Lower leg skin (tissue), 4 donors: ENCODE measurements at places on chromosomes 7 and 10.
A peak's percentile ranks its signal among the peaks of the same experiment; 100 is the strongest.

- DNase-seq, result peak; percentile 76
Measured at GRCh38 chr10:127874671-127875448, 17.9 kb downstream of the CLRN3 start.

DNA sequence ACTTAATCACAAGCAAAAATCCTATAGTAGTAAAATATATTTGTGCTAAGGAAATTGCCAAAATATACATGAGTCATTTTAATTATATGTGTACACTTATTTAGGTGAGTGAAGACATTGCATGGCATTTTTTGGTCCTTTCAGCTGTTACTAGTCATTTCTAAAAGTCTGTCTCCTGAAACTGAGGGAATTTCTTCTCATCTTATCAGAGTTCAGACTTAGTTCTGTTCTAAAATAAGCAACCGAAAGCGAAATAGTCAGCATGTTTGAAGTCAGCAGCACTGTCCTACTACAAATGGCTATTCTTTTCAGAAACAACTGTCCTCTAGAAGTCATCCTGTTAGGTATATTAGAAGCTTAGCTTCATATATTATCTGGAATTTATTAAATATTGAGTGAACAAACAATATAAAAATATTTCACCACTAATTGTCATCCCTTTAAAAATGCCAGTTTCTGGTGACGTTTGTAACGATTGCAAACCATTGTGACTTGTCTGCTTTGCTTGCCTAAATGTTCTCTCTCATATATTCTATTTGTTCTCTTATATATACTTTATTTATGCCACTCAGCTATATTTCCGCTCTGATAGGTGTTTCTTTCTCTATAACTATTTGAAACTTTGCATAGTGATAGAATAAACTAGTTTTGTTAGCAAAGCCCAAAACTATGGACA, 227.4 kb upstream of the KAT6B start:
- DNase-seq, result no peak

- no peak for DNase-seq
Measured at GRCh38 chr7:100407285-100408180, 21.0 kb downstream of the ZCWPW1 start.

DNA sequence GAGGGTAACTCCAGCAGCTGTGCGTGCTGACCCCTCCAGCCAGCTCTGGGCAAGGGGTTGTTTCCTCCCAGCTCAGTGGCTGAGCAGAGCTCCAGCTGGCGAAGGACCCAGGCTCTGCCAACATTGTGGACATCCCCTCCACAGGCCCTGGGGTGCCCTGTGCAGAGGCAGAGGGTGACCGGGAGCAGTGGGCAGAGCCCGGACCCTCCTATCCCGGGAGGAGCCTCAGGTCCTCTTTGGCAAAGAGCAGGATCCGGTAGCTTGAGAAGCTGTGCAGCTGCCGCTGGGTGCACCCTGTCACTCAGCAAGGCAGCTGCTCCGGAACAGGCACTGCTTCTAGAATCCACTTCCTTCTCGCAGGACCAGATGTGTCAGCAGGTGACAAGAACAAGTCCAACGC, 175.9 kb downstream of the EBF3 start:
- DNase-seq, result no peak

DNA sequence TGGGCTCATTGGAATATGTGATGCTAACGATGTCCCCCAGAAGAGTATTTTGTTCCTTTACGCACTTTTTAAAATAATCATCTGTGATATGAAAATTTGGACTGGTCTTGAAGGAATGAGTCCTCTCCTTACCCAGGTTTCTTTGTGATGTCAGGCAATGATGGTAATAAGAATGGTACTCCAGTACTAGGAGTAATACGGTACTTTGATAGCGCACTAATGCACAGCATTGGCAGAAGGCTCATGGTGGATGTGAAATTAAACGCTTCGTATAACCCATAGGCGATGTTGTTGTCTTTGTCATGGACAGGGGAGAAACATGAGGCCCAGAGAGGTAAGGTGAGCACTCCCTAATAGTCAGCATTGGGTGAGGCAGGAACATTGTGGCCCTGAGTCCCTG, 125.4 kb downstream of the DPP6 start:
- no peak for DNase-seq

- no peak for DNase-seq
Measured at GRCh38 chr7:106313966-106314365, 29.2 kb upstream of the NAMPT start.

DNA sequence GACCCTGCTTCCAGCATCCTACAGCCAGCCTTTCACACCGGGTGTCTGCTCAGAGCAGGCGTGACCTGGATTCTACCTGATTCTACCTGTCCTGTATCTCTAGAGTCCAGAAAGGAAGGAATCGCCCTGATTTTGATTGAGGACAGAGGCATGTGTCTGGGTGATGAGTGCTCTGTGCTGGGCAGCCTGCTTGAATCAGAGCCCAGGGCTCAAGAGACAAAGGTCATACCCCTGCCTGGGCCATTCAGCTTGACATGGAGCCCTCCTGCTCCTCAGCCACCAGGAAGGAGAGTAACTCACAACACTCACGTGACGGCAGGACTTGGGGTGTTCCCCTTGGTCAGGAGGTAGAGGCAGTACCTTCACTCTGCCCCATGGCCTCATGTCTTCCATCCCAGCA, 11.2 kb downstream of the GAD2 start:
- DNase-seq, result no peak

DNA sequence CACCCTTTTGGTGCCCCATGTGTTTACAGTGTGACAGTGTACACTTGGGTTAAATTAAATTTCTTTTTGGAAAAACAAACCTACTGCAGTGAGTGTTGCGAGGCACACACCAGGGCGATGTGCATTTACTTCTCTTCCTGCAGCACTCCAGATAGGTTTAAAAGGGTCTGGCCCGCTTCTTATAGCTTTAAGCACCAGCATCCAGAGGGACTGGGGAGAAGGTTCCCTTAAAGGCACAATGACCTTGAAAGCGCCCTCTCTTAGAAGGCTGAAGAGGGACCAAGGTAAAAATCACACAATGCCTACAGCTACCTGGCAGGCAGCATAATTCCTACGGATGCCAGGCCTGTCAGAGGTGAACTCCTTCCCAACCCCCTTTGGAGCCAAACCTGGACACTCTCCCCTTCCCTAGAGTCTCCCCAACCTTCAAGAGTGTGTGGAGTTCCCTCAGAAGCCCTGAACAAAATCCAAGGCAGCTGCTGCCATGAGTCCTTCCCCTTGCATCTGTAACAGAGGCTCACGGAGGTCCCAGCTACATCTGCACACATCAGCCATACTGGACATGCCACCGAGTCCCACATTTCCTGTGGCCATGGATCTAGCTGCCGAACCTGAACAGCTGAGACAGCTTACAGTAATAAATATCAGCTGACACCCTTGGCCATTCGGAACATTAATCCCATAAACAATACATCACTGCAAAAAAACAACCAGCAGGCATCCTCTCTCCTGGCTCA, 33.2 kb downstream of the TRIM8 start:
- peak; percentile 50 for DNase-seq

- DNase-seq, result no peak
Measured at GRCh38 chr10:31031205-31031557, 484 bp downstream of the ZNF438 start.

- DNase-seq, result no peak
Measured at GRCh38 chr10:131081376-131081775, 230.1 kb downstream of the TCERG1L start.

GRCh38 chr7:84786073-84786472, 400.8 kb downstream of the SEMA3D start:
- DNase-seq, result no peak

DNA sequence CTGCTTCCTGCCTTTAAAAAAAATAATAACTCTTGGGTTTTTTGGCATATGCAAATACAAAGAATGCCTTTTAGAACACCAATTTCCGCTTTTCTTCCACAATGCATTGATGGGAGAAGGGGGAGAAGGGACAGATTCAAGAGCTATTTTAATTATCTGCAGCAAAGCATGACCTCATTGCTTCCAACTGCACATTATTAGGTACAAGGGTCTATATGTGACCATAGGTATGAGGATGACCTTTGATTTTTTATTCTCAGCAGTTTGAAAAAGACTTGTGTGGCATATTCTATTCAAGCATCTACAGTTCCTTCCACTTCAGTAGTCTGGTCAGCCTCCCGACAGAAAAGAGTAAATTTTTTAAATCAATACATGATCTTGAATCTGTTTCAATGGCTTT, 39.7 kb downstream of the GRB10 start:
- DNase-seq, result no peak

DNA sequence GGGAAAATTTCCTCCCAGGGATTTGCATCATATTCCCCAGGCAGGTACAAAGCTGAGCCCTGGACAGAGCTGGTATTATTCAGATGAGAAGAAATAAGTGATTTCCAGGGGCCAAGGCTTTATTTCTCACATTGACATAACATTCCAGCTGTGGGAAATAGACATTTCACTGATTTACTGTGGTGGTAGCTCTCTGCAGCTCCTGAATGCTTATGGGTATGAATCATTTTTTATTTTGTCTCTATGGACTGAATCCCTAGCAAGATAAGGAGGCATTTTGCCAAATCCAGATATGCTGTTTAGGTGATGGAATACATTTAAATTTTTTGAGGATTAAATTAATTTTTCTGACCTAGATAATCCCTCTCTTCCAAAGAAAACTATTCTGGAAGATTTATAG, 97.9 kb downstream of the MTPN start:
- no peak for DNase-seq

DNA sequence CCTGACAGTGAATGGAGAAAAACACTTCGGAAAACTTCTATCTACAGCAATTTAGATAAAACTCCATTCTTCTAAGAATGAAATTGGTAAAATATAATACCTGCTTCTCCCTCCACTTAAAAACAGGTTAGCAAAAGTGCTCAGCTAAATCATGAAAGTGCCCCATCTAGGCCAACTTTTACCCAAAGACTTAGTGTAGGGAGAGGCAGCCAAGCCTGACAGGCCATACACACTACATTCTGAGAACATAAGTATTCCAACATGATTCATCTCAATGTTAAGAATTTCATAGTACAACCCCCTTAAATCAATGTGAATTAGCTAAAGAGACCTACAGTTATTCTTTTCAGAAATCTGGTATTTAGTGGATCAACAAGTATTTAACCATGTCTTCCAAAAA, 7.2 kb downstream of the FAM3C start:
- no peak for DNase-seq

DNA sequence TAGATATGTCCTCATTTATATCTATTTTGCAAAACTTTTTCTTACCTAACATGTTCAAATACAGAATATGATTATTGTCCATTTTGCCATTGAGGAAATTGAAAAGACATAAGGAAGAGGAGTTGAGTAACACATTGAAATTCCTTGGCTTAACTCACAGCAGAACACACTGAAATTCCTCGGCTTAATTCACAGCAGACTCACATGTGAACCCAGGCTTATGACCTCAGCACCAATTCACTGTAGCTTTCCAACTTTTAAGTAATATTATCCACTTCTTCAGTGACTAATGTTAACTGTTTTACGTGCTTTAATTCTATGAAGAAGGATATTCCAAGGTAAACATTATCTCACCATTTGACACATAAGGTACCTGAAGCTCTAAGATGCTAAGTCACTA, 597.5 kb upstream of the PFKP start:
- DNase-seq, result no peak

- no peak for DNase-seq
Measured at GRCh38 chr7:112982441-112983063, 104.1 kb downstream of the GPR85 start.
